ENCODE measurements at places on chromosomes 3 and 15. TPM values are rescaled to one million over a fixed set of nuclear protein-coding genes. Genes with fewer than 3 reads are reported as not detected.

The PTH1R gene
- 6.6 TPM for total RNA-seq

The IMPG2 gene
- 0.20 TPM for total RNA-seq

The SCG5 gene
- total RNA-seq, result 0.41 TPM

GRCh38 chr15:56045068-56045748, 51.8 kb upstream of the NEDD4 start:
- peaks cover 23% of the 10 kb centered on the region for H3K4me1 ChIP-seq
- no peak for DNase-seq
- H3K27me3 ChIP-seq, result no peaks in the 10 kb centered on the region

DNA sequence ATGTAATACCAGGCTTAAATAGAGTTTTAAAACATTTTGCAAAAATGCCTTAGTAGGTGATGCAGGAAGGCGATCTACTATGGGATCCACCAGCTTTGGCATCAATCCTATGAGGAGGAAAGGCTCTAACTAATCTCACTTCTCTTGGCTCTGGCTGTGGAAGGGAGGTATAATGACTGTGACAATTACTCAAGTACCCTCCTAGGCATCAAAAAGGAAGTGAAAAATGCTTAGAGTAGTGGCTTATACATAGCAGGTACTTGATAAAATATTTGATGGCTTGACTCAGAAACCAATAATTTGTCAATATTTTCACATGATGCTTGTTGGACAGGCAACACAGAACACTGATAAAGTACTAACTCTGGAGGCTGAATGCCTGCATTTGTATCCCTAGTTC, 34.1 kb upstream of the SERPINI2 start:
- H3K27me3 ChIP-seq, result no peaks in the 10 kb centered on the region
- H3K4me3 ChIP-seq, result no peak overlapping the region
- no peaks in the 10 kb centered on the region for H3K36me3 ChIP-seq
- no peaks in the 10 kb centered on the region for H3K4me1 ChIP-seq
- no peak overlapping the region for H3K27ac ChIP-seq
- no peak for DNase-seq

DNA sequence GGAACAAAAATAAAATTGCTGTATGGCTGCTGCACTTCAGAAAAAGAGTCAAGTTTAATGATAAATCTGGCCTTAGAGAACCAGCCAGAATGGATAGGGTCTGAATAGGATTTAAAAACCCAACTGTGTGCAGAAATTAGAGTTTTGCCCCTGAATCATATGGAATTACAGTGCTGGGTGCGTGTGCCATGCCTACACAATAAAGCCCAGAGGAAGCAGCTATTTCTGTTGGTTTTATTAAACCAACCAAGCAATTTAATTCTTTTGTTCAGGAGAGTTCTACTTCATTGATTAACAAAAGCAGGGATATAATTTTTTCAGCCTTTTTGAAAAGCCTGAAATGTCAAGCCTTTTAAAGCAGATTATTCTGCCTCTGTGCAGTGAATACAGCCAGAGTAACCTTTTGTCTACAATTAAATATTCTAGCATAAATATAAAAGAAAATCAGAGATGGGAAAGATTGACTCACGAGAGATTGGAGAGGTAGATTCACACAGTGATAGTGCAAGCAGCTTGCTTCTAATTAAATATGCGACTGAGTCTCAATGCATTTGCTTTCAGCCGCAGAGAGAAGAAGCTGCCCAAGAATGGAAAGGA, 66.7 kb upstream of the DNAJC19 start:
- no peaks in the 10 kb centered on the region for H3K4me1 ChIP-seq
- H3K27ac ChIP-seq, result no peak overlapping the region
- no peaks in the 10 kb centered on the region for H3K27me3 ChIP-seq
- no peaks in the 10 kb centered on the region for H3K36me3 ChIP-seq
- no peak overlapping the region for H3K4me3 ChIP-seq

DNA sequence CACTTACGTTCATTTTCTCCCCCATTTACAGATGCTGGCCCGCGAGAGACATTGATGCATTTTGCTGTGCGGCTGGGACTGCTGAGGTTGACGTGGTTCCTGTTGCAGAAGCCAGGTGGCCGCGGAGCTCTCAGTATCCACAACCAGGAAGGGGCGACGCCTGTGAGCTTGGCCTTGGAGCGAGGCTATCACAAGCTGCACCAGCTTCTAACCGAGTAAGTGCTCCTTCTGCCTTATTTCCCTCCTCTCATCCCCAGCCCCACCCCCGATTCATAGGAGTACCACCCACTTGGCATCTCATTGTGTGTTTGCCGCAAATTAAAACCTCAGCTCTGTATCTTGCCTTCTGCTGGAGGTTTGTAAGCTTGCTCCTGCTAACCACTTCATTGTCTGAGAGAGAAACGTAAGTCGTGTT, 163.3 kb downstream of the AKAP13 start:
- H3K27me3 ChIP-seq, result no peaks in the 10 kb centered on the region
- H3K4me1 ChIP-seq, result peaks cover 14% of the 10 kb centered on the region
- H3K36me3 ChIP-seq, result peaks cover 14% of the 10 kb centered on the region
- DNase-seq, result no peak

DNA sequence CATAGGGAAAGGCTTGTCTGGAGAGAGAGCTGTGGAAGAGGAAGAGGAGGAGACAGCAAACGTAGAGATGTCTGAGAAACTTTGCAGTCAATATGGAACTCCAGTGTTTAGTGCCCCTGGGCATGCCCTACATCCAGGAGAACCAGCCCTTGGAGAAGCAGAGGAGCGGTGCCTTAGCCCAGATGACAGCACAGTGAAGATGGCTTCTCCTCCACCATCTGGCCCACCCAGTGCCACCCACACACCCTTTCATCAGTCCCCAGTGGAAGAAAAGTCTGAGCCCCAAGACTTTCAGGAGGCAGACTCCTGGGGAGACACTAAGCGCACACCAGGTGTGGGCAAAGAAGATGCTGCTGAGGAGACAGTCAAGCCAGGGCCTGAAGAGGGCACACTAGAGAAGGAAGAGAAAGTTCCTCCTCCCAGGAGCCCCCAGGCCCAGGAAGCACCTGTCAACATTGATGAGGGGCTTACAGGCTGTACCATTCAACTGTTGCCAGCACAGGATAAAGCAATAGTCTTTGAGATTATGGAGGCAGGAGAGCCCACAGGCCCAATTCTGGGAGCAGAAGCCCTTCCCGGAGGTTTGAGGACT, 6.9 kb downstream of the MAP1A start:
- DNase-seq, result no peak
- H3K36me3 ChIP-seq, result peaks cover 55% of the 10 kb centered on the region
- H3K4me1 ChIP-seq, result peaks cover under 1% of the 10 kb centered on the region
- no peaks in the 10 kb centered on the region for H3K27me3 ChIP-seq

- peaks cover 13% of the 10 kb centered on the region for H3K4me1 ChIP-seq
- H3K27ac ChIP-seq, result no peak overlapping the region
- H3K36me3 ChIP-seq, result peaks cover 3% of the 10 kb centered on the region
- H3K4me3 ChIP-seq, result no peak overlapping the region
These were observed 35.8 kb downstream of the IQGAP1 start for GRCh38 chr15:90423801-90424319.
